NCI-H526 treated with DMSO at 0.1 percent for 48 hours (cell line): ENCODE measurements at places on chromosomes 2 and 18.
A peak's percentile ranks its signal among the peaks of the same experiment; 100 is the strongest.

- no peak for DNase-seq
These were observed 85.4 kb downstream of the NCKAP1 start for GRCh38 chr2:182952741-182953450.

DNA sequence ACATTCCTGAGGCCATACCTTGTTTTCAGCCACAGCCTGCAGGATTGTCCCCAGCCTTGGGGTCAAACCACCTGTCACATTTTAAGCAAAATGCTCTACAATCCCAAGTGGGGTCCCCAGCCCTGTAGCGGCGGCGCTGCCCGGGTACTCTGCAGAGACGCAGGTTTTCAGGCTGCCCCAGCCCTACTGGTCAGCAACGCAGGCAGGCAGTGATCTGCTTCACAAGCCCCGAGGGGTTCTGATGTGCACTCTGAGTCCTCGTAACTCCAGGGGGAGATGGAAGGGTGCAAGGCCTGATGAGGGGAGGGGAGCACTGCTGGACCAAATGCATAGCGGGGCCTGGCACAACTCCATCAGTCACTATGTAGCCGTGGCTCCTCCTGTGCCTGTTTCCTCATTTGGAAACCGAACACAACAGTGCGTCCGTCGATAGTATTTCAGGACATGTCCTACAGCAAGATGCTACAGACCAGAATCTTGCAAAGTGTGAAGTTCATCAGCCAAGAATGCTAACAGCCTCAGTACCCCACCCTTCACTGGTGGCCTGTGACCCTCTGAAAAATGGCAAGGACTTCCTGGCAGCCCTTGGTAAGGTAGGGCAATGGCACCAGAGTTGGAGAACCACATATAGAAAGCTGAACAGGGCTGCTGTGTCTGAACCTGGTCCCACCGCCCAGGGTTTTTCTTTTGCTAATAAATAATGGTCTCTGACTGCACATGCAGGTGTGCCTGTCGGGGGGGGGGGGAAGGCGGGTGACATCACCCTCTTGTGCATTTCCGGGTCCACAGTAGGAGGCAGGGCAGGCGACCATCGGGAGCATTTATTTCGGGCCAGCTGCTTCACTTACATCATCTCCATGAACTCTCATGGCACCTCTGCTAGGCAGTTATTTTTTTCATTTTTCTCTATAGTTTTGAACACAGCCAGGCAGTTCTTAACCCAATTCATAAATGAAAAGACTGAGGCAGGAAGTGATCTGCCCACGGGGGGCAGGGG is 50.6 kb upstream of the TFCP2L1 start:
- DNase-seq: no peak

DNA sequence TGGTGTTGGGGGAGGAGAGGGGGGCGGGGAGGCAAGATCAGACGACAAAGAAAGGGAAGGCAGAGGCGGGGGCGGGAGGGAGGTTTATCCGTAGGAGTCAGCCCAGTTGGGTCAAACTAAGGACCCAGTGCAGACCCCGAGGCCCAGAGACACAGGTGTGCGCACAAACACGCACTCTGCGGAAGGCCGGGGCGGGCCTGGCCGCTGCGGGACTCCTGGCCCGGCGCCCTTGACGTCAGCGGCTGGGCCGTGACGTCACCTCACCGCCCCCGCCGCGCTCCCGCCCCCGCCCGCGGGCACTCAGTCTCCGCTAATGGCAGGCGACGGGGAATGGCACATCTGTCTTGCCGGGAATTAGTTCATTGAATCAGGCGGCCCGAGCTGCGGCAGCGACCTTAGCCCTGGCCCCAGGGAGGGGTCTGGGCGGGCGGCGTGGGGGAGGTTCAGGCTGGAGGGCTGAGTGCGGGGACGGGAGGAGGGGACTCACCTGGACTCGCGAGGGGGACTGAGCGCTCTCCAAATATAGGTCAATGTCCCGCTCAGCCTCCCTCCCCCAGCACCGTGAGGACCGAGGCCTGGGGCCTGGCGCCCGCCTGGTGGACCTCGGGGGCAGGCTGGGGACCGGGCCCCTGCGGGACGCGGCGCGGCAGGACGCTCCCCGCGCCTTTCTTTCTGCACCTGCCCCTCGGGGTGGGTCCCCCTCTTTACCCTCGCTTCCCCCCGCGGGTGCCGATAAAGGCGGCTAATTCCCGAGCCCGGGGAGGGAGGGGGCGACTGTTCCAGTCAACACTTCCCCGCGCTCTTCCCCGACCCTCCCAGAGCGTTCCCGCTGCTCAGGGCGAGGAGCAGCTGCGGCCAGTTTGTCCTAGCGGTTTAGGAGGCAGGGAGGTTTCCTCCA is 15.5 kb upstream of the ECEL1 start:
- DNase-seq: no peak

DNA sequence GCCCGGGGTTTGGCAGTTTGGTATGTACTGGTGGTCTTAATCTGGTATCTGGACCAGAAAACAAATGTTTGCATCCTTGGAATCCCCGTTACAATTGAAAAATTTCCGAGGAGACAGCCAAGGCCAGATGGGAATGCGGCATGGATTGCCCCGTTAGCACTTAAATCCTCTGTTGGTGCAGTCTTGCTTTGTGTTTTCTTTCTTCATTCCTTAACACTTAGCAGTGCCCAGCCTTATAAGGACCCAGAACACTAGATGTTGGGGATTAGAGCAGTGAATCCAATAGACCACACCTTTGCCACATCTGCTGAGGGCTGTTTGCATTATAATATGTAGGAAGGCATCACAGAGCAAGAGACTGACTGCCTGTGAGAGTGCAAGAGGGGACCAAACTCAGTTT is 12.8 kb upstream of the ZNF532 start:
- DNase-seq: no peak

DNA sequence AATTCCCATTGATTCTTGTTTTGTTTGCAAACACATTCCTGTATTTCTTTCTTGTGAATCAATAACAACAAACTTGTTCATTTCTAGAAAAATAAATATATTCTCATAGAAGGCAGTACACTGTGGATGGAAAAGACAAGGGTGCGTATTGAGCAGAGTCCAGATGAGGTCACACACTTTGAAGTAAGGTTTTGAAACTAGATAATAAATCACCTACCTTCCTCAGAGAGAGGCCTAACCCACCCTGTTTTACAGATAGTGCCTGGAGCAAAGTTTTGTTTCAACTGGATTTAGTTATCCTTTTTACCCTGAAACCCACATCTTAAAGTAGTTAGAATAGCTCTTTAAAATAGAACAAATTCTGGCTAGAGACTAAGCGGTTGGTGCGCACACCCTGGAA is 137.1 kb upstream of the PIEZO2 start:
- DNase-seq: no peak

DNA sequence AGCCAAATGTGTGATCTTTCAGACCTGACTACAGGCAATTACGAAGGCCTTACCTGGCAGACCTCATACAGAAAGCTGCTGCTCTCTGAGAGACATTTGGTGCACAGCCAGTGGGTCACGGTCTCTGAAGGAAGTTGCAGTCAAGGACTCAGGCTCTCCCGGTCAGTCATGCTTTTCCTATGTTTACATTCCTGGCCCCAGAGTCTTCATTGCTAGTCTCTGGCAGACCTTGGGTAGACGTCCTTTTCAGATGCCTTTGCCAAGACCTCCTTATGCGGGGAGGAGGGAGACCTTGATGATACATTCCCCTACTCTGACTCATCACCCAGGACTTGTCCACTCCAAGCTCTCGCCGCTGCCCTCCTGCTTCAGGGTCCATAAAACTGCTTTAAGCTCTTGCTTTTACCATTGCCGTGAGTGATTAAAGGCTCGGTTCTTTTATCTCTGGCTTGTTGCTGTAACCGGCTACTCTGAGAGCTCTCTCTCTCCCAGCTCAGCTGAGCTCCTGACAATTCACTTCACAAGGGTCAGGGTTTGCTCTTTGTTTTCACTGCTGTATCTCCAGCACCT is 62.0 kb upstream of the SLC35F5 start:
- no peak for DNase-seq

DNA sequence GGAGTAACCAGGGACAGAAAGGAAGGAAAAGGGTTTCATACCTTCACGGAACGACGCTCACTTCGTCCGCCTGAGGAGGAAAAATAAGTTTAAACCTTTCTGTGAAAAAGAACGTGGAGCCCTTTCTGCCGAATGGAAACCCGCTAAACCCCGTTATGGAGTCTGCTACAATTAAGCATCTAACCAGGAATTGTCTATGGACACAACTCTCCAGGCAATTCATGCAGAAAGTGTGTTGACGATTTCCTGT is 528 bp upstream of the PPP4R3B start:
- DNase-seq: no peak

- DNase-seq: no peak
These were observed 34.8 kb downstream of the XDH start for GRCh38 chr2:31379747-31380146.

DNA sequence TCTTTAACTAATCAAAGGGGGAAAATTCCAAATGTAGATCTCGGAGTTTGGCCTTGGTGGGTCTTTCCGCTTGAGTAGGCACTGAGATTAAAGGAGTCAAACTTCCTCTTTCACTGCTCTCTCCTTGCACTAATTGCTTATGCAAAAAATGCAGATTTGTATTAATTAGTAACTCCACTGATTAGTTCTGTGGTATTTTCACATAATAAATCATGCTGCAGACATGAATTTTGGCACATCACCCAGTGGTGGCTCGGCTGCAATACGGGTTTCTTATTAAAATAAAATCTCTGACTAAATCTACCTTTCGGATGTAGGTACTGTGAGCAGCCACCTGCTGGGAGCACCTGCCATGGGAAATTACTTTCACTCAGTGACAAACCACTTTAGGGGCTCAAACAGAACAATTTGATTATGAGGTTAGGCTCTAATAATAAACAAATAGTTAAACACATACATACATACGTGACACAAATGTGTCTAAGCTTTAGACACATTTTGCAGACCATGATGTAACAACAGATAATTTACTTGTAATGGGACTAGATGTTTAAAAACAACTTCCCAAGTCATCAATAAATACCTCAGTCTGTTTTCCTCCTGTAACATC is 6.4 kb upstream of the NEUROD1 start:
- no peak for DNase-seq

DNA sequence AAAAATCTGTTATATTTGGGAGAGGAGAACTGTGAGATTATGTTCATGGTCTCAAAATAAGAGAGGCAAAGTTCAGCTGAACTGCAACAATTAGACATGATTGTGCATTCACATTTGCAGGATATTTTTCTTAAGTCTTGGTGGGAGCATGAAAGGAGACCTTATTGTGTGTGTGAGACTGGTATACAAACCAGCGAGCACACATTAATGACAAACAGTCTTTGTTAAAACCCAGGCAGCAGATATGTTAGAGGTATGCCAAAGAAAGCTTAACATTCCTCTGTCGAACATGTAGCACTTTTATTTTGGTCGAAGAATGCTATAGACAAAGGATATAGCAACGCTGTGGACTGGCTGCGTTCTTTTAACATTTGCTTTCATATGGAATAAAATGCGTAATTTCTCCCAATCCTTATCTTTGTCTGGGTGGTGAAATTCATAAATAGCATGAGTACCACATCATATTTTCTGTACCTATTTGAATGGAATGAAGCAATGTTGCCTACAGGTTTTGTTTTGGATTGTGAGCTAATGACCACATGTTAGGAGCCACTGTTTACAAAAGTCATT is 88.4 kb downstream of the ICOS start:
- DNase-seq: no peak

DNA sequence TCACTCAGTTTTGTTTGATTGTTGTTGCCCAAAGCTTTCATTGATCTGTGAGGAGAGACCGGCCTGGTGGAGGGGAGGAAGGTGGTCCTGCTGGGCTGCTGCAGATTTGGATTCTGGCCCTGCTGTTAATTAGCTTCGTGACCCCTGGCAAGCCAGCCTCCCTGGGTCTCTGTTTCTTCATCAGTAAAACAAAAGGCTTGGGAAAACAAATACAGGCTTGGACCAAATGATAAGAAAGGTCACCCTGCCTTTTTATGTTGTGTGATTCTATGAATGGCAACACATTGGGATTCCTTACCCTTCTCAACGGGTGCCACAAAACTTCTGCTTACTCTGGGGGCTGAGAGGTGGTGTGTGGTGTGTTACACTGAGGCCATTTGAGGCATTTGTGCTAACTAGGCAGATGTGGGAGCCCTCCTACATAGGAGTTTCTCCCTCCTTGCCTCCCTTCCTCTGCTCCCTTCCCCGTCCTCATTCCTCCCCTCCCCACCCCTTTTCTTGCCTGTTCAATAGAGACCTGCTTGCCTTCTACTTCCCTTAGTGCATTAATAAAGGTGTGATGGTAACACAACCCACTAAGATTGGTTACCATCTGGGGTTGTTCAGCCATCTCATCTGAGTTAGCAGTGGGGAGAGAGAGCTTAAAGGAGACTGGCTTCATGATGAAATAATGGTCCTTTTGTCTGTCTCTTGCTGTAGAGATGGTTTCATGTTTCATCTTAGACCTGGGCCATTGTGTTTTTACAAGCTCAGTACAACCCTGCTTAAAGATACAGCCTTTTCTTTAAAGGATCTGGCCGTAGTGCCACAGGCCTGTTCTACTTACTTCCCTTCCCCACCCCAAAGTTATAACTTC is 96.2 kb downstream of the TANC1 start:
- peak; percentile 68 for DNase-seq

GRCh38 chr2:233116946-233117345 is 56.8 kb downstream of the INPP5D start:
- no peak for DNase-seq

DNA sequence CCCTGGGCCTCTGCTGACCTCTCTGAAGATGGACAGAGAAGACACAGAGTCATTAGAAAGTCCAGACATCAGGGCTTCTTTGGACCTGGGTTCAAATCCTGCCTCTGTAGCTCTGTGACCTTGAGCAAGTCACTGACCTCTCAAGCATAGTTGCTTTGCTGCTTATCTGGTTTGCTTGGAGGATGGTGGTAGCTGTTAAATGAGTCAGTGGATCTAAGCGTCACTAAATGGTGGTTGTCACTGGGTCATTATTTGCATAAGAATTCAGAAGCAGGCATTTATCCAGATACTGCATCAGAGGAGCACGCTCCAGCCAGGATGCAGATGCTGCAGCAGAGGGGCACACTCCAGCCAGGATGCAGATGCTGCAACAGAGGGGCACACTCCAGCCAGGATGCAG is 229.2 kb downstream of the GLI2 start:
- no peak for DNase-seq

DNA sequence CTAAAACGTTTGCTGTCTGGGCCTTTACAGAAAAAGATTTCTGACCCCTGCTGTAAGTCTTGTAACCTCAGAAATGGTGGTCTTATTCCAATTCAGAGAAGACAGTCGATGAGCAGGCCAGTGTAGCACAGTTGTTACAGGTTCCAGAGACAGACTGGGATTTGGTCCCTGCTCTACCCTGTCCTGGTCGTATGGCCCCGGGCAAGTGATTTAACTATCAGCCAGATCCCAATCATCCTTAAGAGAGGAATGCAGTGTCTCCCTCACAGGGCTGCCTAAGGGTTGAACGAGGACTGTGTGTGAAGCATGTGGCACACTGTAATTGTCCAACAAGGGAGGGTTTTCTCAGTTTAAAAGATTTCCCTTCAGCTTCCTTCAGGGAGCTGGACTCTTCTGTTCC is 47.2 kb downstream of the HK2 start:
- no peak for DNase-seq
